Stimulated activated CD8-positive, alpha-beta memory T cell treated with anti-CD3 and anti-CD28 coated beads, Interleukin-7, amount 100 ng/mL, for 24 hours (primary cell): ENCODE measurements at places on chromosomes 4 and X.

- no peak for DNase-seq
These were observed 11.3 kb downstream of the FRG2 start for GRCh38 chr4:190015538-190016368.

- DNase-seq, result no peak
These were observed 63.5 kb downstream of the PJA1 start for GRCh38 chrX:69101683-69102251.

DNA sequence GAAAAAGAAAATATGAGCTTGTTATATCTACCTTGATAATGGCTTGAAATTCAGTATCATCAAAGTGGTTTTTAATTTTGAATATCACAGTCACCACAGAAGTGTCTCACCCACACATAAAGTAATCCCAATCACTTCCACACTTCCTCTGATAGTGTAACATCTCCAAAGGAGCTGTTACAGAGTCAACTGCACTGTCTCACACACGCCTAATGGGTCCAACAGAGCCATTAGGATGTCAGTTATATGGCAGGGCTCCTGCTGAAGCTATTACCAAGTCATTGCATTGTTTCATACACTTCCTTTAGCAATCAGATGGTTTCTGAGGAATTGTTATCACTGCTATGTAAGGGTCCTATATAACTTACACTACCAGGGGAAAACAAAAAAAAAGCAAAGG, 432.1 kb upstream of the TEX13C start:
- DNase-seq, result no peak

DNA sequence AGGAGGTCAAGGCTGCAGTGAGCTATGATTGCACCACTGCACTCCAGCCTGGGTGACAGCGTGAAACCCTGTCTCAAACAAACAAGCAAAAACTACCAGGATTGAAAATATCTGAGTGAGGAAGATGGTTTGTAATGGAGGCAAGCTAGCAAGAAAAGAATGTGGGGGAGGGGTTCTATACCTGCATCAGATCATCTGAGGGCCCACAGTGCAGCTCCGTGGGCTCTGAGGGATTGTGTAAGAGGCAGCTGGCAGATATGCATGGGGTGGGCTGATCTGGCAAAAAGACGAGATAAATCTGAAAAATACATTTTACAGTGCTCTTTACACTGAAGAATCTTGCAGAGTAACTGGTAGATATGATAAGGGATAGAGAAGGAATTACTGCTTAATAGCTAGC, 28.9 kb upstream of the CHRNA9 start:
- DNase-seq, result no peak

- DNase-seq, result no peak
These were observed 62.1 kb upstream of the SCOC start for GRCh38 chr4:140311257-140311835.

GRCh38 chr4:163768014-163768413, 273.5 kb downstream of the TMA16 start:
- no peak for DNase-seq

- DNase-seq, result no peak
These were observed 69.4 kb upstream of the CLDN34 start for GRCh38 chrX:9897761-9898161.
